ENCODE measurements at places on chromosomes 12 and 14.

DNA sequence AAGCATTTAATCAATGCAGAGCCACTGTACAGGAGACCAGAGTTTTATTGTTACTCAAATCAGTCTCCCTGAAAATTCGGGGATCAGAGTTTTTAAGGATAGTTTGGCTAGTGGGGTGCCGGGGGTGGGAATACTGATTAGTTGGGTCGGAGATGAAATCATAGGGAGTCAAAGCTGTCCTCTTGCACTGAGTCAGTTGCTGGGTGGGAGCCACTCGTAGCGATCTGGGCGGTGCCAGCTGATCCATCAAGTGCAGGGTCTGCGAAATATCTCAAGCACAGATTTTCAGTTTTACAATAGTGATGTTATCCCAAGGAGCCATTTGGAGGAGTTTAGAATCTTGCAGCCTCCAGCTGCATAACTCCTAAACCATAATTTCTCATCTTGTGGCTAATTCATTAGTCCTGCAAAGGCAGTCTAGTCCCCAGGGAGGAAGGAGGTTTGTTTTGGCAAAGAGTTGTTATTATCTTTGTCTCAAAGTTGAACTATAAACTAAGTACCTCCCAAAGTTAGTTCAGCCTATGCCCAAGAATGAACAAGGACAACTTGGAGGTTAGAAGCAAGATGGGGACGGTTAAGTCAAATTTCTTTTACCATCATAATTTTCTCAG is 169.4 kb upstream of the PLEKHG7 start:
- no peak for DNase-seq

GRCh38 chr14:73365727-73366126 is 92.6 kb downstream of the NUMB start:
- no peak for DNase-seq

- DNase-seq, result no peak
Observed at GRCh38 chr12:4786795-4787194, 66.6 kb downstream of the GALNT8 start.

- no peak for DNase-seq
Observed at GRCh38 chr14:24576182-24576581, at the start of gene CTSG. CTSG (minus strand) TSS chr14:24576250; CDS start chr14:24576223, 27 bp downstream.

DNA sequence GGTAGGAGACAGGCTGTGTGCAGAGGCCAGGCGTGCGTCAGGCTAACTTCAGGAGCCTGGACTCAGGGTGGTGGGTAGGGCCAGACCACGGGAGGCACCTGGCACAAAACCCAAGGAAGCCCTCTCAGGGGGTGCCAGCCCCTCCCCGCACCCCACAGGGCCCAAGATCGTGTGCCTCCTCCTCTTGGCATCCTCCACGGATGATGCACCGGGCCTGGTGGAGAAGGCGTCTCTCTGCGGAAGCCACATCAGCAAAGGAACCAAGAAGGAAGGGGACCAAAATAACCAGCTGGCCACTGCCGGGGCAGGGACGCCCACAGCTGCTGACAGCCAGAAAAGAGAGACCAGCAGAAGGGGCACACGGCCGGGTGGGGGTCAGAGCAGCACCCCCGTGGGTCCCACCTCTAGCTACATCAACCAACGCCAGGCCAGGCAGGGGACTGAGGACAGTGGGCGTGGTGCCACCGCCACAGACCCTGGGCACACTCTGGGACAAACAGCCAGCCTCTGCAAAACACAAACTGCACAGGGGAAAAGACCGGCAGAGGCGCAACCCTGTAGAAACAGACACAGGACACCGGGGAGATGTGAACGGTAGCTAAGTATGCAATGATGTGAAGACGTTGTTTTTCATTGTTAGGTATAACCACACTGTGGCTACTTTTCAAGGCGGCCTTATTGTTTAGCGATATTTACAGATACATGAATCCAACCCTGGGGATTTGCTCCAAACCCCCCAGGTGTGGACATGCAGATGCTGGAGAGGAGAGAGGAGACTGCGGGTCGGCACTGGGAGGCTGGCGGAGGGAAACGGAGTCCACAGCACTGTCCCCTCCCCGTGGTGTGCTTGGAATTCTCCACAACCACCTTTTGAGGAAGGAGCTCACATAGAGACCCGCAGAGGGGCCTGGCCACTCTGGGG is 26.1 kb upstream of the C14orf180 start:
- DNase-seq, result no peak

GRCh38 chr14:24347134-24347533 is 7.3 kb upstream of the RIPK3 start:
- DNase-seq, result no peak

GRCh38 chr14:22886500-22887259 is 3.7 kb downstream of the REM2 start:
- DNase-seq, result peak; percentile 79

DNA sequence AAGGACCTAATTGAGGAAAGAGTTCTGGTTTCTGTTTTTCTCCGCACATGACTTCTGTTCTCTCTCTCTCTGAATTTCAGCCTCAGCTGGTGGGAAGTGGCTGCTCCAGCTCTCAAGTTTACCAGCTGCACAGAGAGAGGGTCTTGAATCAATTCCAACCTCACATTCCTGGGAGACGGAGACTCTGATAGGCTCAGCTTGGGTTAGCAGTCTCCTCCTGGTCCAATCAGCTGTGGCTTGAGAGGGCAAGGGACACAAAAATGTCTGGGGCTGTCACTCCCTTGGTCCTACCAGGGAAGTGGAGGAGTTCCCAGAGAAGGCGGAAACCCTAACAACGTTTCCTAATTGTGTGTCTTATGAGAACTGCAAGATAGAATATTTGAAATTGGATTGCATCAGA is 7.0 kb downstream of the CCDC63 start:
- DNase-seq, result no peak

DNA sequence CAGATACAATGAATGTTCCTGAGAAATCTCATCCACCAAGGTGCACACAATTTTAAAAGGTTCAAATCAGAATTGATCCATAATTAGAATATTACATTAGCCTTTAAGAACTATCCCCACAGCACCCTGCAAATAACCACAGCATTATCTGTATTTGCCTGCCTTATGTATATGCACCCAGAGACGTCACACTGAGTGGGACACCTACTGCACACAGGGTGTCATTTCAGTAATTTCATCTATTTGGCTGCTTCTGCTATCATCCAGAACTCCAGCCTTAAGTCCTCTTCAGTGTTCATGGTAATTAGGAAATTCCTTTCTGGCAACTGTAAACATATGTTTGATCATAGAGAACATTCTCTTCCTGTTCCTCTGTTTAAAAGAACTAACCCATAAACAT is 298.4 kb downstream of the SYT1 start:
- DNase-seq, result no peak

DNA sequence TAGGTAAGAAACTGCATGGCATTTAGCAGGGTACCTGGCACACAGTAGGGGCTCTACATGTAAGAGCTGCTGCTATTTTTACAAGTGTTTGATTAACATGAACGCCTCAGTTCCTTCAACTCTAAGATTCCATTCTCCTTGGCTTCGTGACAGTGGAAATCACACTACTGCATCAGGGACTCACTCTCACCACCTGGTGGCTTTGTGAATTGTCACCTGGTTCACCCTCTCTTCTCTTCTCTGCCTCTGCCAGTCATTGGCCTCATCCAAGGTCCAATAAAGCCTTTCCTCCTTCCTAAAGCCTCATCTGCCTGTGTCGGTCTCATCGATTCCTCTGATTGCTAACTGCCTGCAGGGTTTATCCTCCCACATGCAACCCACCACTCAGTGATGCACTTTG is 476.4 kb downstream of the VRK1 start:
- DNase-seq, result no peak

- no peak for DNase-seq
Observed at GRCh38 chr12:118397708-118398440, 21.5 kb downstream of the SUDS3 start.

GRCh38 chr14:77241955-77242354 is 29.1 kb downstream of the NGB start:
- no peak for DNase-seq

DNA sequence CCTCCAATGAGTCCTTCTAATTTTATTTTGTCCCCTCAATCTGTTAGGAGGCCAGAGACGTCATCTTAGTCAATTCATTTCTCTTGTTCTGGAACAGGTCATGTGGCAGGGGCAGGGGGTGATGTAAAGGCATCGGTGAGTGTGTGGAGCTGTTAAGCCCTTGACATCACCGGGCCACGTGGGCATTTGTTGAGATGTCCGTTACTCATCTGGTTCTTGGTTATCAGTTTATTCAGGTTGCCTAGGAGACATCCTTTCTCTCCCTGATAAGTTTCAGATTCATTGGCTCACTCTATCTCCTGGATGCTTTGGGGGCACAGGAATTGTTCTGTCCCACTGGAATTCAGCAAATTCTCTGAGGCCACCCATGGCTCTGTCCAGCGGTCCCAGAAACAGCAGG is 33.6 kb upstream of the SEL1L start:
- DNase-seq, result no peak

DNA sequence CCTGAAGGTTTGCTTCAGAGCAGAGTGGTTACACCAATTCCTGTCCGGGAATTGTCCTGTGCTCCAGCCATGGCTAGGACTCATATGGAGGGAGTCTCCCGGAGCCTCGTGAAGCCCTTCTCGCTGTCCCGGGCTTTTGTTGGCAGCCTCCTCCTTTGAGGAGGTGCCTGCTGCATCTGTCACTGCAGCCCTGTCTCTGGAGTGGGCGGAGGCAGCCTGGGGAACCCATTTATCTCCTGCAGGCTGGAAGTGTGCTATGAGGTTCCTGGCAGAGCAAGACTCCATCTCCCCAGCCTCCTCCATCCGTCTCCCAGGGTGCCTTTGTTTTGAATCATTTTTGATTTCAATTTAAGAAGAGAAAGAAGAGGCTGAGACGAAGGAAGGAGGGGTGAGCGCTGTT is 355.3 kb downstream of the GLT1D1 start:
- DNase-seq, result no peak

All from activated CD4-positive, alpha-beta T cell treated with anti-CD3 and anti-CD28 coated beads, Interleukin-2, Interleukin-6, amounts not matched to agents 100 ng/mL and 50 ng/mL, durations not matched to agents 16 hours and 8 hours (primary cell).